ENCODE measurements at places on chromosomes 5 and 9.
A peak's percentile ranks its signal among the peaks of the same experiment; 100 is the strongest.

GRCh38 chr9:92349771-92350739 lies 24.3 kb downstream of the CENPP start:
- DNase-seq = no peak

DNA sequence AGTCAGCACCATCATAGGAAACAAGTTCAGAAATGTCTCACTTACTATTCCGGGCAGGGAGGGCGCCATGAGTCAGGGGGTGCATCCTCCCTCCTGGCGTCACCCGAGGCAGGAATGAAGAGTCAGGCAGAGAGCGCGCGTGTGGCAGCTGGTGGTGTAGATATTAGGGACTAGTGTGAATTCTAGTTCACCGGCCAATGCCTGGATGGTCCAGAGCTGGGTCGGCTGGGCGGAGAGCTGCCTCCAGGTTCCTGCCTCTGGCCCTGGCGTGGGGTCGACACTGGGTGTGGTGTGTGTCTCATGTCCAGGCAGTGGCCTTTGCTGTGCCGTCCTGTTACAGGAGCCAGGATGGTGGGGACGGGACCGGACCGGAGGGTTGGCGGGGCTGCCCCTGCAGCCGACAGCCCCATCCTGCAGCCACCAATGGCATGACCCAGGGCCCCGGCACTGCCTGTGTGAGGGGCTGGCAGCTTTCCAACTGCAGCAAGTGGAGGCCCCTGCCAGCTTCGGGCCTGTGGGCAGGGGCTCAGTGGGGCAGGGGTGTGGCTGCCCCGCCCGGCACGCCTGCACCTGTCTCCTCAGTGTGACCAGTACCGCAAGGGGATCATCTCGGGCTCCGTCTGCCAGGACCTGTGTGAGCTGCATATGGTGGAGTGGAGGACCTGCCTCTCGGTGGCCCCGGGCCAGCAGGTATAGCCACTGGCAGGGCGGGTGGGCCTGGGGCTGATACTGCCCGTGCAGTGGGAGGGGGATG lies 9.1 kb downstream of the DIPK1B start:
- DNase-seq = no peak

DNA sequence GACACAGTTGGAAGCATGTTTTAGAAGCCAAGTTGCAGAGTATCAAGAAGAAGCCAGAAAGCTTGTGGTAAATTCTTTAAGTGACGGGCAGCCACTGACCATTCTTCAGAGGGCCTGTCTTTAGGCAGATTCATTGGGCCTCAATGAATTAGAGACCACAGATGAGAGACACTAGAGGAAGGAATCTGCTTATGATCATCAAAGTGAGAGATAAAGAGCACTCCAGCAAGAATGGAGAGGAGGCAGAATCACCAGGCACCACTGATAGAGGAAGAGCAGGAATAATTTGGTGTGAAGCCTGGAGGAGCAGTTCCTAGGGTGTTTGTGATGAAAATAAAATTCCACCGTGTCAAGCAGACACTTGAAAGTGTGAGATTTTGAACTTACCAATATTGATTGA lies 365.9 kb upstream of the SLC30A5 start:
- no peak for DNase-seq

GRCh38 chr5:13107537-13107936 lies 837.0 kb downstream of the DNAH5 start:
- no peak for DNase-seq

- no peak for DNase-seq
Measured at GRCh38 chr5:121288781-121289180, 562.9 kb upstream of the FTMT start.

DNA sequence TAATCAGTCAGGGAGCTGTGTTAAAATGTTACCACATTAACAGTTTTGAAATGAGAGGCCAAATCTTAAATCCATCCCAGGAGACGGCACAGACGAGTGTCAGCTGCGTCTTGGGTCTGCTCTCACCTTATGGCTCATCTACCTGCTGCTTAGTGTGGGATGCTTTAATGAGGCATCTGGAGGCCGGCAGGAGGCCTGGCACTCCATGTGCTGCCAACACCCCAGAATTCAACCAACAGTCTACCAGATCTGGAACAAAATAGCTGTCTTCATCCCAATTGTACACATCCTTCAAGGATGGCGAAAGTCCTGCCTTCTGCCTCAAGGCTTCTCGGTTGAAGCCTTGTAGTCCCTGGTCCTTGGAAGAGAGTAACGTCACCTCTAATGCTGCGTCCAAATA lies 12.0 kb downstream of the PRKACG start:
- DNase-seq = no peak

DNA sequence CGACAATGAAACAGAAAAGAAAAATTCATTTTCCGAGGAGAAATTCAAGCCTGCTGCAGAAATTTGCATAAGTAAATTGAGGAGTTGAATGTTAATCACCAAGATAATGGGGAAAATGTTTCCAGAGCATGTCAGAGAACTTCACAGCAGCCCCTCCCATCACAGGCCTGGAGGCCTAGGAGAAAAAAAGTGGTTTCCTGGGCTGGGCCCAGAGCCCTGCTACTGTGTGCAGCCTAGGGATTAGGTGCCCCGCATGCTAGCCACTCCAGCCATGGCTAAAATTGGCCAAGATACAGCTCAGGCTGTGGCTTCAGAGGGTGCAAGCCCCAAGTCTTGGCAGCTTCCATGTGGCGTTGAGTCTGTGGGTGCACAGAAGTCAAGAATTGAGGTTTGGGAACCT lies 82.7 kb upstream of the EFNA5 start:
- no peak for DNase-seq

DNA sequence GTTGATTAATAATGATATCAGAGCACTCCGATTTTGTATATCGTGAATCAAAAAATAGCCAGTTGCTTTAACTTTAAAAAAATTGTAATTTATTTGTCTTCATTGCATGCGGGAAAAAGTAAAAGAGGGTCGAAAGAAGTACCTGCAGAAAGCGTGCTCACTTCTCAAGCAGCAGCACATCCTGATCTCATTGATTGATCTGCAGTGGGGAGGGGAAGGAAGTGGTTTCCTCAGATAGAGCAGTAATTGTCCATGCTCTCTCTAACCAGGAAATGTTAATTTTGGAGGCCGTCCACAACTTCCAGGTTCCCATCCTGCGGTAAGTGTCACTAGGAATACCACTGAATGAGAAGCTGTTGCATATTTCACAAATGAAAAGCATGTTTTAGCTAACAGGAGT lies 63.2 kb downstream of the SYK start:
- no peak for DNase-seq

- no peak for DNase-seq
Measured at GRCh38 chr5:64659289-64659688, 31.0 kb upstream of the SHISAL2B start.

DNA sequence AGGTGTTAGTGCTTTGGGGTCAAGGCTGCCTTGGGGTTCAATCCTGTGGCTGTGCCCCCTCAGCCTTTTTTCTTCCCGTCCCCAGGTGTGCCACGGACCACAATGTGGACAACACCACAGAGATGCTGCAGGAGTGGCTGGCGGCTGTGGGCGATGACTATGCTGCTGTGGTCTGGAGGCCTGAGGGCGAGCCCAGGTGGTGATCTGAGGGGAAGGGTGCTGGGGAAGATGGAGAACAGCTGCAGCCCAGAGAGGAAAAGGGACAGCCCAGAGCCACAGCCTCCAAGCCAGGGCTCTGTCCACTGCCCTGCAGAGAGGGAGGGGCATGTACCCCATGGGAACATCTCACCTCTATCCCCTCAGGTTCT lies 2.1 kb downstream of the CERCAM start:
- DNase-seq = no peak

DNA sequence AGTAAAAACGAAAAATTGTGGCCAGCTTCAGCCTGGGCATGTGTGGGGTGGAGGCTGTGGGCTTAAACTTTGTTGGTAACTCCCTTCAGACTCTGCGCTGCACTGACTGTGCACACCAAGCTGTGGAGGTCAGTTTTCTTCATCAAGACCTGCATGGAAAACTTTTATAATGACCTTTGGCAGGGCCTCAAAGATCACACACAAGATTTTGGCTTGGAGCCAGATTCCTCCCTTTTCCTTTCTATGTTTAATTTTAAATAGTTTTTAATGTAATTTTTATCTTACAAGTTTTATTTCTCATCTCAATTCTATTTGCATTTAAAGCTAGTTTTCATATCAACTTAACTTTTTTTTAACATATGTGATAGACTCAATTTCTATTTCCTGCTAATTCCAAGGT lies 1211.1 kb upstream of the CDH18 start:
- peak; percentile 25 for DNase-seq

DNA sequence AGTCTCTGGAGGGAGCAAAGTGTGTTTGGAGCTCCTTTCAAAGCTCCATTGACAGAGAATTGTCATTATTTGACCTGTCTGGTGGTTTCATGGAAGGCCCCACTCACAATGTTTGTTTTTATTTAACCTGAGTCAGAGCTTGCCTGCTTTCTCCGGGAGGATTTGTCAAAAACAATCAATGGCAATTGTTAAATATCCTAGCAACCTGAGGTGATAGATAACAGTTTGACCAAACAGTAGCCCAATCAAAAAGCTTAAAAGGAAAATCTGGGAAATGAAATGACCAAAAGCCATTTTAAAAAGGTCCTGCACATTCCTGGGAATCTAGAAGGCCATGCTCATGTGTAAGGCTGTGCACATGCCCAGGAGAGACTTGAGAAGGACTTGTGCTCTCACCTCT lies 177.2 kb upstream of the POC5 start:
- DNase-seq = no peak

DNA sequence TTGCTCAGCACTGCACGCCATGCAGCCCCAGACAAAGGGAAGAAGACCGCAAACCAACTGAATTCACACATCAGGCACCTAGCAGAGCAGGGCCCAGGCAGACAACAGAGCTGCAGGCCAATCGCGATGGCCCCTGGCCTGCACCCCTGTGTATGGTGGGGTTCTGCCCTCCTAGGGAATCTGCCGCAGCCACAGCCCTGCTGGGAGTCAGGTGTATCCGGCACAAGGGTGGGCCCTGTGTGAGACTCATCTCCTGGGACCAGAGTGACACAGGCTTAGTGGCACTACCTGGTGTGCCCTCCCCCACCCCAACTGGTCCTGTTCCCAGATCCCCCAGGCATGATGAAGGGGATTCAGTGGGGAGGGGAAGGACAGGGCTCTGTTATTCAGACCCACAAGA lies 122.8 kb downstream of the ATPSCKMT start:
- DNase-seq = no peak

DNA sequence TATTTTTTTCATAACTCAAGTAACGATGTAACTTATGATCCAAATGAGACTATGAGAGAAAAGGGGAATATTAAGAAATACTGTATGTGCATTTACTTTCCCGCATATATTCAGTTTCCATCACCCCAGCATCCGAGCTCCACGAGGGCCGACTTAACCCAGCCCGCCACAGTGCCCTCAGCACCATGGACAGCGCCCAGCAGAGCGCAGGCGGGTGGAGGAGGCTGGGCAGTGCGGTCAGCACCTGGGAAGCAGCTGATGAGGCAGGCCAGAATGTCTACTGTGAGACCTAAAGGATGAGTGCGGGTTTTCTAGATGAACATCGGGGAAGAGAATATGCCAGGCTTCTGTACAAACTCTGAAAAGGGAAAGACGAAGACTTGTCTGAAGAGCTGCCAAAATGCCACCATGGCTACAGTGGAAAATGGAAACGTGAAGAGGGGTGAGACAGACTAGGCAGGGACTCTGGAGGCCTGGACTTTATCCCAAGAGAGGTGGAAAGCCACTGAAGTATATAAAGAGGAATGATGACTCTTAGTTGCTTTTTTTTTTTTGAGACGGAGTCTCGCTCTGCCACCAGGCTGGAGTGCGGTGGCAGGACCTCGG lies 34.5 kb upstream of the MED27 start:
- DNase-seq = peak; percentile 88

- no peak for DNase-seq
Measured at GRCh38 chr5:13591621-13592020, 352.9 kb downstream of the DNAH5 start.

DNA sequence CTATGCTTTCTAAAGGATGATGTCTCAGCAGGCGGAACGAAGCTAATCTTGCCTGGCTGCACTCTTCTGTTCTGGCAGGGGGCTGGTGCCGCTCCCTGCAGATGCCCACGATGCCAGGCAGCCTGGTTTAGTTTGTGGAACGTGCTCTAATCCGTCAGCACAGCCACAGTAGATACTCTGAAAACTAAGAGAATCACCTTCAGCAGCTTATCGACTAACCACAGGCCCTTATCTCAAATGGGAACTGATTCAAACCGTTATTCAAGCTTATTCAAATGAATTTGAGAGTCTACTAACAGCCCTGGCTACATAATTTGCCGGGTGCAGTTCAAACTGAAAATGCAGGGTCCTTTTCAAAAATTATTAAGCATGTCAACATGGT lies 246.6 kb upstream of the ANKRD55 start:
- DNase-seq = no peak

DNA sequence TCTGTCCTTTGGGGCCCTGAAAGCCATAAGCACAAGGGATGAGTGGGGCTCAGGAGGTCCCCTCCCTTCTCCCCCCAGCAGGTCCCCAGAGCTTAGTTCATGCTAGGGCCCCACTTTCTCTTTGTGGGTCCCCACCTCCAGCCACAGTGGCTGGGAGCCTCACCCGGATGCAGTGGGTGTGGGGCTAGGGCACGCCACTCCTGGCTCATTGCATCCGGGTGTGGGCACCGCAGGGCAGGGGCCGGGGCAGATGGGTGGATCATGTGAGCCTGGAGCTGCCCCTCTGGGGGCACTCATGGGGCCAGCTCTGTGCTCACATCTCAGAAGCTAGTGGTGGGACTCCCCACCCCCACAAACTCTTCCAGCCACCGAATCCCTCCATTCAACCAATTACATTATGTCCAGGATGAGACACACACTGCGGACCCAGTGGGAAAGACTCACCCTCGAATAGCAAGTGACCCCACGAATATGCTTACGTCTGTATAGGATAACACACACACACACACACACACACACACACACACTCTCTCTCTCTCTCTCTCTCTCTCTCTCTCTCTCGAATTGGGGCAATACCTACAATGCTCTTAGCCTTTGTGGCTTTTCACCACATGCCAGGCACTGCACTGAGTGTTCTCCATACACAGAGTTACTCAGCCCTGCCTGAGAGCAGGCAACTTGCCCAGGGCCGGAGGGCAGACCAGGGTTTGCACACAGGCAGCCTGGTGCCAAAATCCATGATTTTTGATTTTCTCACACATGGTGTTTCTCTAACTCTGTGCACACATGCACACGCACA lies 16.8 kb upstream of the PHYKPL start:
- no peak for DNase-seq

- DNase-seq = no peak
Measured at GRCh38 chr9:109868722-109869121, 88.7 kb downstream of the PALM2AKAP2 start.

DNA sequence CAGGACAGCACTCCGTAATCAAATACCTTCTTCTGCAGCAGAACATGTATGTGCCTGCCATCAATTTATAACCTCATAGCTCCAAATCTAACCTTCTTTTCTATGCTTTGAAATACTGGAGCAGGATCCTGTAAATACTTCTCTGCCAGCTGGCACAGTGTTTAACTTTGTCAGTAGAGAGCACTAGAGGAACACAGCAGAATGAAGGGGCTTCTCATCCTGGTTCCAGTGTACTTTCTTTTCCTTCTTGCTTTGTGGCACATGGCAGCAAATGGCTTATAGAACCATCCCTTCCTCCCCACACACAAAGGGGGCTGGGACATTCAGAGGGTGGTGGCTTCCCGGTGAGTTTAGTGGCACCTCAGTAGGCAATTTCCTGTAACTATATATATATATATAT lies 3.8 kb upstream of the FBXW11 start:
- DNase-seq = peak; percentile 16

DNA sequence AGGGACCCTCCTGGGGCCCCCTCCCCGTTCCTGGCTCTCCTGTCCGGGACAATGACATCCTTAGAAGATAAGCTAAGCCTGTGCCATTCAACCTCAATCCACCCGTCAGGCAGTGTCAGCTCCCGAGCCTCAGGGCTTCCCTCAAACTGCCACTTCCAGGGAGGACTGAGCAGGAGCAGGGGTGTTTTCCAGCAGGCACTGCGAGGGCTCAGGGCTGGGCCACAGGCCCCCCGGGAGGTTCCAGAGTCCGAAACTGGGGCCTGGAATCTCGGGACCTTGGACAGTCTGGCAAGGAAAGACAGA lies 26.2 kb downstream of the LHX3 start:
- DNase-seq = peak; percentile 27

All from T47D (cell line).